H9 (cell line): ENCODE measurements at places on chromosomes 16 and 17. TPM values are rescaled to one million over a fixed set of nuclear protein-coding genes. Genes with fewer than 3 reads are reported as not detected.

Gene FOXF1
- not detected in 2 replicates for total RNA-seq

GRCh38 chr17:17944743-17945142 lies 27.5 kb downstream of the TOM1L2 start:
- DNase-seq, result no peak

- DNase-seq, result no peak
These were observed 1927.2 kb downstream of the TP53TG3F start for GRCh38 chr16:35386619-35387018.

GRCh38 chr16:57387598-57388354 lies 15.5 kb downstream of the CX3CL1 start:
- DNase-seq, result no peak

DNA sequence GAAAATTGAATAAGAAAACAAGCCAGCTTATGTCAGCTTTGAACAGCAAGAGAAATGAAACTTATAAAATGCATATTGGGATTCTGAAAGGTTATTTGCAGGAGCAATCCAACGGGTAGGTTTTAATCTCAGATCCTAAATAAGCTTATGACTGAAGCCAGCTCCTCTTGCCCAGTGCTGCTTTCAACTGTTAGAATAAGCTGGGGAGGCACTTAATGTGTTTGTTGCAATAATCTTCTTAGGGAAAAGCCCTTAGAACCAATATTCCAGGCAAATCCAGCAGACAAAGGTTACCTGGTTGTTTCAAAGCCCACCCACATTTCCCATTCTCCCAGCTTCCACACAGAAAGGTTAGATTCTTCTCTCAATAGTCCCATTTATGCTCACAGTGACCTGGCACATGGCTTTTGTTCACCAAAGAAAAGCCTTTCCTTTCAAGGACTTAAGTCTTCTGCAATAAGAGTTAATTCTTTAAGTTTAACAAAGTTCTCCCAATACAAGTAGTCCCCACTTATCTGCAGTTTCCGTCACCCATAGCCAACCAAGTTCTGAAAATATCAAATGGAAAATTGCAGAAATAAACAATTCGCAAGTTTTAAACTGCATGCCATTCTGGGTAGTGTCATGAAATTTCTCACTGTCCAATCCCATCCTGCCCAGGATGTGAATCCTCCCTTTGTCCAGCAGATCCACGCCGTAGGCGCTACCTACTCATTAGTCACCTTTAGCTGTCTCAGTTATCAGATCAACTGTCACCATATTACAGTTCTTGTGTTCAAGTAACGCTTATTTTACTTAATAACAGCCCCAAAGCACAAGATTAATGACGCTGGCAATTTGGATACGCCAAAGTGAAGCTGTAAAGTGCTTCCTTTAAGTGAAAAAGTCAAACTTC lies 5.9 kb downstream of the TEX2 start:
- no peak for DNase-seq
